ENCODE measurements at places on chromosomes 7 and 10.

- no peak for DNase-seq
Observed at GRCh38 chr7:154856733-154857132, 146.2 kb downstream of the PAXIP1 start.

- no peak for DNase-seq
Observed at GRCh38 chr7:80197627-80198026, 63.0 kb downstream of the GNAI1 start.

DNA sequence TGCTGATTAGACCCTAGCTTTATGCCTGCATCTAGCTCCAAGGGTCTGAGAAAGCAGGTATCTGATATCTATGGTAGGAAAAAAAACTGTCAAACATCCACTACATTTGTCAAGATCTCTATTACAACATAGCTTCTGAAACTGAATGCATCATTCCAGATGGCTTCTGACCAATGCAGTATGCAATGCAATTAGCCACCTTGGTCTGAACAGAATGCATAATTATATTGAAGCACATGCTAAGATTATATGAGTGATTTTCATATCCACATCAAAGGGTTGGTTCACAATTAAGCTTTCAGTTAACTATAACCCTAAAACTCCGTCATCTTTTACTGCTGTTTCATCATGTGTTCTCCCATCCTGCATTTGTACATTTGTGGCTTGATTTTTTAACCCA lies 271.4 kb downstream of the POLR1F start:
- DNase-seq: no peak

GRCh38 chr7:33642312-33642711 lies 263.0 kb upstream of the BMPER start:
- DNase-seq: no peak

- DNase-seq: no peak
Observed at GRCh38 chr10:101671453-101671852, 23.5 kb downstream of the FBXW4 start.

- peak; percentile 21 for DNase-seq
Observed at GRCh38 chr7:121366852-121367431, 29.2 kb downstream of the FAM3C start.

DNA sequence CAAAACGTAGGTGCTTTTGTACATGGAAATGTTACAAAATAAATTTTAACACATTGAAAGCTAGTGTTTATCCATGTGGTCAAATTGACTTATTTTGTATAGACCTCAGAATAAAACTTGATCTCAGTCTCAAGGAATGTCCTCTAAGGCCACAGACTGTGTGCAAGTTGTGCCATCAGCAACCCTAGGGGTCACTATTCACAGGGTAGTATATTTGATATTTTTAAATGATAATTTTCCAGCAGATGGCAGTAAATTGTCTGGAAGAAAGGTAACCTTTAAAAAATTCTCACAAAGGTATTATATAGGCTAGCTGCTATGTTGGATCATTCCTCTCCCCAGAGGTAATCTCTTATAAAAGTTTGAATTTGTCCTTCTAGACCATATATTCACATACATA lies 12.9 kb upstream of the SNX10 start:
- no peak for DNase-seq

DNA sequence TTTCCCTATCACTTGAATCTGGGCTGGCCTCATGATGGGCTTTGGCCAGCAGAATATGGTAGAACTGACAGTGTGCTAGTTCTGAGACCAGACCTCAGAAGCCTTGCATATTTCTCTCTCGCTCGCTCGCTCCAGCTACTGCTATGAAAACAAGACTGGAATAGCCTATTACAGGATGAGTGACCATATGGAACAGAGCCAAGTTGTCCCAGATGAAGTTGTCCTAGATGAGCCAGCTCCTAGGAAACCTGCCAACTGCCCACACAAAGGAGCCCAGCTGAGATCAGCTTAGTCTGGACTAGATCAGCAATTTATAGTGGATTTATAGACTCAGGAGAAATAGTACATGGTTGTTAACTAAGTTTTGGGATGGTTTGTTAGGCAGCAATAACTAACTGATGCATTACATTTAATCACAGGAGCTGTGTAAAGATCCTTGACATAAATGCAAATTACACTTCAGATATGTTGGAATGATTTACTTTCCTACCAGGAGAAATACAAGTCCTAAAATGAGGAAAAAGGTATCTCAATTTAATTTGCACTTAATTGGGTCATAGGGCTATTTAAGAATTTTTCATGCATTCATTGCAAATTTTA lies 6.8 kb upstream of the HECW1 start:
- no peak for DNase-seq

- DNase-seq: no peak
Observed at GRCh38 chr10:13340626-13341376, 7.3 kb downstream of the SEPHS1 start.

GRCh38 chr10:128902031-128902710 lies 564.9 kb upstream of the MGMT start:
- no peak for DNase-seq

- no peak for DNase-seq
Observed at GRCh38 chr7:137094-137891, 55.1 kb upstream of the FAM20C start.

- no peak for DNase-seq
Observed at GRCh38 chr10:77789016-77789415, 137.5 kb downstream of the DLG5 start.

- DNase-seq: no peak
Observed at GRCh38 chr10:88522715-88523114, 60.4 kb downstream of the RNLS start.

DNA sequence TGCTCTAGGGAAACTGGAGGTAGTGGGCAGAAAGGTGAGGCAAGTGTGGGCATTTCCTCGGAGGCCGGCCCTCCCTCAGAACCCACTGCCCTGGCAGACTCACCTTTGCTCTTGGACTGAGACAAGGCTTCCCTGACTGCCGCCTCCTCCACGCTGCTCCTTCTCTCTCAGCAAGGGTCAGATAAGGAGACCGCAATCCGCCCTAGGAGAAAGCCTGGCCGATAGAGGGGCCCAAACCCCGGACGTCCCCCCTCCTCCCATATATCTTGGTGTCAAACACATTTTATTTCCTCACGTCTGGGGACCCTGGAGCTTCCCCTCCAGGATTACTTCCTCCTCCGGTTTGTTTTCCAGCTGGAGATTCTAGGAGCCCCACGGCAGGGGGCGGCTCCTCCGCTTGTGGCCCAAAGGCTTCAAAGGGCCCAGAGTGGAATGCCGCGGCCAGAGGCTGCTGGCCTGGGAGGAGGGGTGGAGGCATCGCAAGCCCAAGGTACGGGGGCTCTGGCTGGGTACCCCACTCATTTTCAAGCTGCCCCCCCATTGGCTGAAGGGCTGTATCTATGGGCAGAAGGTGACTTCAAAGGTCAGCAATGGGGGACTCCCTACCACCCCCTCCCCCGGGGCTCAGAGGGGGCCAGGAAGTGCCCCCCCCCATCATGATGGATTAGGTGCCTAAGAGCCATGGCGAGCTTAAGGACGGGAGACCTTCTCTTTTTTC lies 31.7 kb upstream of the LBX1 start:
- peak; percentile 87 for DNase-seq

DNA sequence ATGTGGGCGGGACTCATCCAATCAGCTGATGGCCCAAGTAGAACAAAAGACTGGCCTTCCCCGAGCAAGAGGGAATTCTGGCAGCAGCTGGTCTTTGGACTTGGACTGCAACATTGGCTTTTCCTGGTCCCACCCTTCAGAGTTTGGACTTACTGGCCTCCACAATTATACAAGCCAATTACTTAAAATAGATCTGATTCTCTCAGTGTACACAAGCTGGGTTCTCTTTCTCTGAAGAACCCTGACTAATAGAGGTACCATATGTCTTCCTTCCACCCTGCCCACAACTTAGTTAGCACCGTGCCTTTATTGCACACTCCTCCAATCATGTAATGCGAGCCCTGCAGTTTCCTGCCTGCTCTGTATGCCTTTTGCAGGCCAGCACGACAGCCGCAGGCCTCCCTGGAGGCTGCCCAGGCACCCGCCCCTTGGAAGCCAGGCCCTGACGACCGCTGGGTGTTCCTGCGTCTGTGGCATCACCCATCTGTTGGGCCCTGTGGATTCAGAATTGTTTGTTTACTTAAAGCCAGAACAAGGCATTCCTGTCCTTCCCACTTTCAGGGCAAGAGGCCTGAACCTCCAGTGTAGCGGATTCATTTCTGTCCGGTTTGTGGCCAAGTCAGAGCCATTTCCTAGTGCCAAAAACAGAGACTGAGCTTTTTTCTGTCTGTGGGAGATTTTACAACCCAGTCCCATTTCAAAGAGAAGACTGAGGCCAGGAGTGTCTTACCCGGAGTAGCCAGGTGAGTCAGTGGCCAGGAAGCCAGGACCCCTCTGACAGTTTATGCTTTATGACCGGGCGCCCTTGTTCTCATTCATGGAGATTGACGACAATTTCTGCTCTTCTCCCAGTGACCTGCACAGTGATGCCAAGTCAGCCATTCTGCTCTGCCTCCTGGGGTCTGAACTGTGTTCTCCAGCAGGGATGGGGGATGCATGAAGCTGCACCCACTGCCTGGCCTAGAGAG lies 968 bp upstream of the INMT start:
- DNase-seq: no peak

DNA sequence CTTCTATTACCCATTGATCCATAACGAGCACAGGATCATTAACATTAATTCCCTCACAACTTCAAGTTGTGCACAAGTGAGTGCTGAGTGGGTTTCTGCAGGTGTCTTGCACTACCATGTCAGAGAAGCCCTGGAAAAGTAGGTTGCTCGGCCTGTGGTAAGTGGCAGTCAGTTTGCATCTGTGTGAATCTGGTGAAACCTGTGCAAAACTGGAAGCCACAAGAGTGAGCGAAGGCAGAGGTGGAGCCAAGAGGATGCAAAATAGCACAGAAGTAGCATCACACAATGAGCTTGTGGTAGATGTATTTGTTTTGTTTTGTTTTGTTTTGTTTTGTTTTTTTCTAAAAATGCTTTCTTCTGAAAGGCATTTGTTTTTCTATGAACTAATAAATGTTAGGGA lies 181.5 kb downstream of the THSD7A start:
- DNase-seq: no peak

- peak; percentile 20 for DNase-seq
Observed at GRCh38 chr10:46329690-46330016, 42.9 kb downstream of the ANTXRL start.

- no peak for DNase-seq
Observed at GRCh38 chr7:68187532-68187931, 1190.9 kb downstream of the TYW1 start.

DNA sequence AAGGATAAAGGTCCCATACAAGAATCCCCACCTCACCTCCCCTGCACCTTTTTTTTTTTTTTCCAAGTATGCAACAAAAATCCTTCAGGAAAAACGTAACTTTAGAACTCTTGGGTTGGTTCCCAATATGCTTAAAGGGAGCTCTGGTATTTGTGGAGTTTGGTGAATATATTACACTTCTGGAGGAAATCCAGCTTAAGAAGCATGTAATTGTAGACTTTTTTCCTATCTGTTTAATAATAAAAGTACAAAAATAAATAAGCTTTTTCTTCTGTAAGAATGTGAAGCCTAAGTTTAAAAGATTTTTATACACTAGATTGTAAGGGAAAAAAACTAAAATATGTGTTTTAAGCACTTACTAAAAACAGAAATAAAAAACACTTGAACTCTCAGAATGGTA lies 102.3 kb downstream of the SORBS1 start:
- DNase-seq: no peak

GRCh38 chr7:2521341-2521745 lies 1.8 kb downstream of the LFNG start:
- DNase-seq: no peak

DNA sequence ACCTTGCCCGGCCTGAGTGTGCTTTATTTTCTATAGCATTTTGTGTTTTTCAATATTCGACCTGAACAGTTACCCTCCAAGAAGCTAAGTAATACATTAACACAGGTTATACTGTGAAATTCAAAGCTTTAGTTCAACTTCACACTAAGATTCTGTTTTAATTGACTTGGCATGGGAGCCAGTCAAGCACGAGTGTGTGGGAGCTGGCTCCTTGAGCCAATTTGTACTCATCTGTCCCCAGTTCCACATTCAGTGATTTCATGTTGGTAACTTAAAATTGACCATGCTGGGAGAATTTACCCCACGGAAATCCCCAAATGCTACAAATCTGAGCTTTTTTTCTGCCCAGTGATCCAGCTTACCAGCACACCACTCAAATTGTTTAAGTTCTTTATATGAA lies 20.3 kb downstream of the TSPAN12 start:
- no peak for DNase-seq

- DNase-seq: peak; percentile 79
Observed at GRCh38 chr10:108970016-108970415, 953.3 kb downstream of the XPNPEP1 start.

DNA sequence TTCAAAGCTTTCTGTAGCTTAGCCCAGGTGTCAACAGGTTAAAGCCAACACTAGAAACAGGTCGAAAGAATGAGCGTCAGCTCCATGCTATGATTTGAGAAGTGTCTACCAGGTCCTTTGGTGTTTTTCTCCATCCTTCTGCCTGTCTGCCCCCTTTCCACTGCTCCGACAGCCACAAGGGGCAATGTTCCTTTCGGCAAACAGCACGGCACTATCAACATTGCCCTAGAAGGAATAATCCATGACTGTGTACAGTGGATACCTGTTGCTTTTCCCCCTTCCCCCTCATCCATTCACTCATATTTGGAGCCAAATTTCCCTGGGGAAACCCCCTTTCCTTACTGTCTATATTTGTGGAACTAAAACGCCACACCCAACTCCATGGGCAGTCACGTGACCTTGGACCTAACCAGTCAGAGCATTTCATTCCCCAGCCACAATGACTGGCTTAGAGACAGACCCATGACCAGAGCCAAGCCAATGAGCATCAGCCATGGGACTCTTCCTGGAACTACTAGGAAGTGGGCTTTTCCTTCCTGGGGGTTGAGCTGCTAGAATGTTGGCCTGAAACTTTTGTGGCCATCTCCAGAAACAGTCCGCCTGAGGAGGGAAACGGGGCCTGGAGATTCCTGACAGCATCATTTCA lies 51.5 kb downstream of the AFAP1L2 start:
- no peak for DNase-seq

Measured in GM23338 (cell line).